HS-27A (cell line): ENCODE measurements at places on chromosomes 3 and 15.

- DNase-seq, result no peak
Observed at GRCh38 chr3:185629554-185630181, 43.6 kb downstream of the SENP2 start.

DNA sequence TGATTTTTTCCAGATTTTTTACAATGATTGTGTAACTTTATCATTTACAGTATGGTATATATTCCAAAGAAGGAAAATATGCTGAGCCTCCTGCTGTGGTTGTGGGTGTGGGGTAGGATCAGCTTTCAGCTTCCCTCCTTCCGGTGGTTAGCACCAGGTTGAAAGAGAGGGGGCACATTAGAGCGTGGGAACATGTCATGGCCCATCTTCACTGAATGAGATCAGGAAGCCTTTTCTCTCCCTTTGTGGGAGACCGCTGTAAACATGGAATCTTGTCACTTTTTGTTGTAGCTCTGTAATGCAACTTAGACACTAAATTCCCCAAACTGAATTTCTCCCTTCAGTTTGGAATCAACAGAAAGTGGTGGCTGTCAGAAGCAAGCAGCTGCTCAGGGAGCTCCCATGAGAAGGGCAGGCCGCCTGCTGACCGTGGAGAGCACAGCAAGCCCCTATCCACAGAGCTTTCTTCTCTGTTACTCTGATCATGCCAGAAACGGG, 86.7 kb upstream of the LIMD1 start:
- no peak for DNase-seq

GRCh38 chr15:66290518-66290917, 2.9 kb upstream of the DIS3L start:
- DNase-seq, result no peak

DNA sequence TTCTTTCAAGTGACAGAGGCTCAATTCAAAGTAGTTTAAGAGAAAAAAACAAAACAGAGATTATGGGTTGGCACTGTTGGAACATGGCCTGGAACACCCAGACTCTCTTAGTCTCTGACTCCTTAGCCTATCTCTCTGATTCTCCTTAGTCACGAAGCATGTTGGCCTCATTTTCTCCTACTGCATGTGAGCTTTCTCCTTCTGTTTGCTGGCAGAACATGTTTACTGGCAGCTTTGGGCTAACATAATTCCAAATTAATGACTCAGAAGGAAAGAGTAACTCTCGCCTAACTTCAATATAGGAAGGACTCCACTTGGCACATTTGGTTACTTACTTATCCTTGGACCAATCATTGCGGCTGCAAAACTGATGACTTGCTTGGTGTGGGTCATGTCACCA, 21.7 kb upstream of the CCDC39 start:
- no peak for DNase-seq

DNA sequence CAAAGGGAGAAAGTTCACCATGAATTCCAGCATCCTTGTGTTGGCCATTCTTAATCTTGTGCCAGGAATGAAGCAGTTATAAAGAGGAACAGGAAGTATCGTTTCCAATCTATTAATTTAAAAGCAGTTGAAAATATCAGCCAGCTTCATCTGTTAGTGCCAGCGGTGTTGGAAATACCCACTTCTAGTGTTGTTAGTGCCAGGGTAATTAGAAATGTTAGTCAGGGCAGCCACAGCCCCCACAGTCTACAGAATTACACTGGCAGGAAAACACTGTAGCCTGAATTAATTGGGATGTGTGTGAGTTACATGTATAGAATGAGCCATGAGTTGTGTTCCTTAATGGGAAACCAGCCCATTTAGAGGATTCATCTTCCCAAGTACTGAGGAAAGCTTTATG, 127.8 kb downstream of the GHSR start:
- DNase-seq, result no peak

DNA sequence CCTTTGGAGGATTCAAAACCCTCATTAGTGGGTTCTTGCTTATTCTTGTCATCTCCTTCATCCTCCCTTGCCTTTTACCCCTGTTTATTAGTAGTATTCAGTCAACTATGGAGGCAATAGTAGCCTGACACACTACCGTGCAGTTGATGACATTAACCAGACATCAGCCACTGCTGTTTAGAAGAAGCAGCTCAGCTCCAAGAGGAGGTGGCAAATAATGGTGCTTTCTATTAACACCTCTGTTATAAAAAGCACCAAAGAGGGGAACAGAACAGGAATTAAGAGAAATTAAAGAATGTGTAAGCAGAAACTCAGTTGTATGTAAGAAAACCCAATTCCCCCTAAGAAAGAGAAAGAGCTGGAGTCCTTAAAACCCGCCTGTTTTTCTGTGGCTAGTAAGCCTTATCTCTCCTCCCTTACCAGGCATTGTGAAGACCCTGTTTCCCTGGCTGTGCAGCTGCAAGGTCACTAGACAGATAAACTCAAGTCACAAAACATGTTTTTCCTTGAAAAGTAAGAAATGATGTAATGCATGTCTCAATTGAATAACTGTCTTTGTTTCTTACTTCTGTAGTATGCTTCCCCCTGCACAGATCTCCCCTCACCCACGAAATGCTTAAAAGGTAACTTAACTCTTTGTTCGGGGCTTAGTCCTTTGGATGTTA, 21.2 kb downstream of the CCR4 start:
- no peak for DNase-seq

- no peak for DNase-seq
Observed at GRCh38 chr15:25416693-25417092, 22.1 kb downstream of the UBE3A start.
